Left ventricle myocardium inferior (tissue), 1 donor: ENCODE measurements at places on chromosomes 7 and 10. TPM values are rescaled to one million over a fixed set of nuclear protein-coding genes. Genes with fewer than 3 reads are reported as not detected.
A peak's percentile ranks its signal among the peaks of the same experiment; 100 is the strongest.

Gene CRTAC1
- 2.3 TPM for total RNA-seq

DNA sequence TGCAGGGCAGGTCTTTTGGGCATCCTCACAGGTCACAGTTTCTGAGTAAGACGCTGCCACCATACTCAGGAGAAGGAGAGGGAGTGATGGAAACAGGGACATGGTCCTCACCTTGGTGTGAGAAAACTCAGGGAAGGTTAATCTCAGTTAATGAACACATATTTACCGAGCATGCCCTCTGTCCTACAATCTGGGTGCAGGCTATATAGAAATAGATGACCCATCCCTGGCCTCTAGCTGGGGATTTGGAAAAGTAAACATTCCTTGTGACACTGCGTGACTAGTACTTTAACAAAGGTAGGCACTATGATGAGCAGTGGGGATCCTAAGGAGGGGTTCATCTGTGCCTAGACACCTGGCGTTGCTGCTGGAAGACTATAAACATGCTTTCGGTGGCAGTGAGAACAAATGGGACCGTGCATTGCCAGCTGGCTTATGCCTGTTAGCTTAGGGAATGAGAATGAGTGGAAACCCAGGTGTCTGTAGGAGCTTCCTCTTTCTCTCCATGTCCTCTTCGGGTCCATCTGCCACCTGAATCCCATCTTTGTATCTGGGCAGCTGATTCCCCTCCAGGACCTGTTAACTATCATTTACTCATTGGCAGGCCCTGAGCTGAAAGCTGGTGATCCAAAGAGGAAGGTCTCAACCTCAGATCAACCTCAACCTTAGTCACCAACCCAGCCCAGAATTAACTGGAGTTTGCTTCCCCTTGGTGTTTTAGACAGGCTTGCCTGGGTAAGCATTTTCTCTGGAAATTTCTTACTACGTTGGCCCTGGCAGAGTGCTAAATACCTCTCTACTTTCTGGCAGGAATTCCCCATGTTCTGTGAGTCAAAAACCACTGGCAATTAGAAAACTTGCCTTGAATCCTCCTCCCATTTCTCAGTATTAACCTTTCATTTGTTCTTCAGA, 794 bp downstream of the MBL2 start:
- H3K27ac ChIP-seq, result no peak overlapping the region
- no peaks in the 10 kb centered on the region for H3K4me1 ChIP-seq
- DNase-seq, result no peak

- no peaks in the 10 kb centered on the region for H3K36me3 ChIP-seq
- peak within 1 kb of the TSS; percentile 66 for H3K4me3 ChIP-seq
- H3K4me1 ChIP-seq, result peaks cover 44% of the 10 kb centered on the region
- peak within 1 kb of the TSS; percentile 25 for H3K27ac ChIP-seq
- DNase-seq, result peak; percentile 38
Measured at GRCh38 chr7:111090846-111091245, at the start of gene LRRN3. Gene LRRN3 (plus strand): TSS chr7:111091127. CDS start chr7:111122773, 31,646 bp downstream.

GRCh38 chr7:129095258-129095657, 40.3 kb upstream of the TNPO3 start:
- no peak overlapping the region for H3K27ac ChIP-seq
- H3K4me1 ChIP-seq, result no peaks in the 10 kb centered on the region
- DNase-seq, result no peak

Gene CYP3A5
- not detected for total RNA-seq

DNA sequence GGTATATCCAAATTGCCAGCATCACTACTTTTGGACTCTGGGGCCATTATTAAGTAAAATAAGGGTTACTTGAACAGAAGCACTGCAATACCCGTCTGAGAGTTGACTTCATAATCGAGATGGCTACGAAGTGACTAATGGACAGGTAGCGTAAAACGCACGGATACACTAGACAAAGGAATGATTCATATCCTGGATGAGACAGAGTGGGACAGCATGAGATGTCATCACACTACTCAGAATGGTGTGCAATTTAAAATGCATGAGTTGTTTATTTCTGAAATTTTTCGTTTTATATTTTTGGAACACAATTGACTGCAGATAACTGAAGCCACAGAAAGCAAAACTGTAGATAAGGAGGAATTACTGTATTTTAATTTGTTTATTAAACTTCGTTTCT, 421.5 kb upstream of the LRGUK start:
- no peaks in the 10 kb centered on the region for H3K27me3 ChIP-seq
- no peak overlapping the region for H3K4me3 ChIP-seq
- no peak overlapping the region for H3K27ac ChIP-seq
- H3K4me1 ChIP-seq, result no peaks in the 10 kb centered on the region
- no peaks in the 10 kb centered on the region for H3K36me3 ChIP-seq

GRCh38 chr10:89029785-89030437, 39.3 kb downstream of the FAS start:
- DNase-seq, result peak; percentile 63
- no peaks in the 10 kb centered on the region for H3K27me3 ChIP-seq
- H3K36me3 ChIP-seq, result no peaks in the 10 kb centered on the region
- no peak overlapping the region for H3K27ac ChIP-seq
- H3K4me3 ChIP-seq, result no peak overlapping the region

GRCh38 chr7:35797311-35797710, 3.5 kb upstream of the SEPTIN7 start:
- no peaks in the 10 kb centered on the region for H3K36me3 ChIP-seq
- no peak overlapping the region for H3K27ac ChIP-seq
- H3K4me3 ChIP-seq, result no peak overlapping the region

Gene GARIN1A
- total RNA-seq, result 1.6 TPM

- DNase-seq, result no peak
- H3K27ac ChIP-seq, result no peak overlapping the region
- no peak overlapping the region for H3K4me3 ChIP-seq
- H3K36me3 ChIP-seq, result no peaks in the 10 kb centered on the region
- H3K4me1 ChIP-seq, result no peaks in the 10 kb centered on the region
- H3K27me3 ChIP-seq, result peaks cover 15% of the 10 kb centered on the region
Measured at GRCh38 chr10:5481121-5481520, 18.2 kb downstream of the CALML5 start.

- no peaks in the 10 kb centered on the region for H3K4me1 ChIP-seq
- no peaks in the 10 kb centered on the region for H3K27me3 ChIP-seq
- DNase-seq, result no peak
- no peak overlapping the region for H3K4me3 ChIP-seq
- no peaks in the 10 kb centered on the region for H3K36me3 ChIP-seq
Measured at GRCh38 chr10:22833781-22834180, 94.1 kb upstream of the ARMC3 start.

Gene HOXA7
- 0.36 TPM for total RNA-seq

DNA sequence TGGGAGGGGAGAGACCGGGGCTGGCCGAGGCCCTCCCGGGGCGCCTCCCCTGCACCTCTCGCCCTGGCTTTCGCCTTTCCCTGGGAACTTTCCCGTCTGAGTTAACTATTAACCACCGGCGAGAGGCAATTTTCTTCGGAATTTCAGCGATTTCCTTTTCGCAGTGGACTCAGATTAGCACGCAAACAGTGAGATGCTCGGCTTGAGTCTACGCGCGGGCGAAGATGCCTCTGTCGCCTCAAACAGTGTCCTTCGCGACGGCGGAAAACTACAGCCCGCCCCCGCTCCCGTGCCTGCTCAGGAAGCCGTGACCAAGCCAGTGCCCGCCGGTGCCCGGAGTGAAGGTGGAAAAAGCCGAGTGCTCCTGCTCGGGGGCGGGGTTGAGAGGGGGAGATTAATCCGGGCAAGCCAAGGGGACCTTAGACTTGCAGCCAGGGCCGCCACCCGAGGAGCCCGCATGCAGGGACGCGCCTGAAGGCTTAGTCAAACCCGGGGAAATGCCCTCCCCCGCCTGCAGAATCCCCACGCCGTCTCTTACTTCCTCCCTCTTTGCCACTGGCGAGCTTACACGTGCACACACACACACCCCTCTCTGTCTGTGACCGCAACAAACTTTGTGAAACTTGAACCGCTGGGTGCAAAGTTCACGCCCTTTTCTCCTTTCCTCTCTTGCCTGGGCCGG, 14.5 kb upstream of the PAX2 start:
- H3K4me1 ChIP-seq, result peaks cover 33% of the 10 kb centered on the region
- no peaks in the 10 kb centered on the region for H3K36me3 ChIP-seq
- peaks cover 100% of the 10 kb centered on the region for H3K27me3 ChIP-seq

DNA sequence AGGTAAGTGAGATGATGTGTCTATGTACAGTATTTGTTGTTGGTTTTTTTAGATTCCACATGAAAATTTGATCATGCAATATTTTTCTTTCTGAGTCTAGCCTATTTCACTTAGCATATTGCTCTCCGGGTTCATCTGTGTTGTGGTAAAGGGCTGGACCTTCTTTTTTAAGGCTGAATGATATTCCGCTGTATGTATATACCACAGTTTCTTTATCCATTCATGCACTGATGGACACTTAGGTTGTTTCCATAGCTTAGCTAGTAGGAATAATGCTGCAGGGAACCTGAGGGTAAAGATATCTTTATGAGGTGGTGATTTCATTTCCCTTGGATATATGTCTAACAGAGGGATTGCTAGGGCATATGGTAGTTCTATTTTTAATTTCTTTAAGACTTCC, 80.8 kb downstream of the FAM107B start:
- no peak overlapping the region for H3K27ac ChIP-seq
- no peak for DNase-seq

DNA sequence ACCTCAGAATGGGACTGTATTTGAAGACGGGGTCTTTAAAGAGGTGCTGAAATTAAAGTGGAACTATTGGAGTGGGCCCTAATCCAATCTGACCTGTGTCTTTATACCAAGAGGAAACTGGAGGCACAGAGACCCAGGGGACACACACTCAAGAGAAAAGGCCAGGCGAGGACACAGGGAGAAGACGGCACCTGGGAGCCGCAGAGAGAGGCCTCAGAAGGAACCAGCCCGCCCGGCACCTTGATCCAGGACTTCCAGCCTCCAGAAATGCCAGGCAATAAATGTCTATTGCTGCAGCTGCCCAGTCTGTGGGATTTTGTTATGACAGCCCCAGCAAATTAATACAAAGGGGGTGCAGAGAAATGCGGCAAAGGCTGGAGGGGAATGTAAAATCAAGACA, 10.5 kb downstream of the CARD11 start:
- peaks cover 20% of the 10 kb centered on the region for H3K27me3 ChIP-seq
- H3K4me1 ChIP-seq, result no peaks in the 10 kb centered on the region
- no peak for DNase-seq
- no peaks in the 10 kb centered on the region for H3K36me3 ChIP-seq
- no peak overlapping the region for H3K4me3 ChIP-seq

- no peak for DNase-seq
- H3K4me1 ChIP-seq, result peaks cover 4% of the 10 kb centered on the region
- H3K4me3 ChIP-seq, result no peak overlapping the region
Measured at GRCh38 chr10:95728526-95728925, 27.4 kb upstream of the ENTPD1 start.

- no peak for DNase-seq
- no peak overlapping the region for H3K4me3 ChIP-seq
- no peaks in the 10 kb centered on the region for H3K4me1 ChIP-seq
- no peak overlapping the region for H3K27ac ChIP-seq
- H3K27me3 ChIP-seq, result peaks cover 4% of the 10 kb centered on the region
Measured at GRCh38 chr7:57205000-57205399, 72.8 kb upstream of the ZNF479 start.
